ENCODE measurements at places on chromosomes 11 and 22. TPM values are rescaled to one million over a fixed set of nuclear protein-coding genes. Genes with fewer than 3 reads are reported as not detected.

Gene MUC5AC
- not detected for polyA plus RNA-seq

Gene WBP2NL
- polyA plus RNA-seq: 1.2 TPM

GRCh38 chr11:35609656-35610055, 8.6 kb upstream of the FJX1 start:
- no peak for DNase-seq

GRCh38 chr11:12546660-12547059, 127.6 kb upstream of the TEAD1 start:
- DNase-seq: no peak

- no peak for DNase-seq
These were observed 27.2 kb upstream of the GLYATL1 start for GRCh38 chr11:58912124-58912523.

DNA sequence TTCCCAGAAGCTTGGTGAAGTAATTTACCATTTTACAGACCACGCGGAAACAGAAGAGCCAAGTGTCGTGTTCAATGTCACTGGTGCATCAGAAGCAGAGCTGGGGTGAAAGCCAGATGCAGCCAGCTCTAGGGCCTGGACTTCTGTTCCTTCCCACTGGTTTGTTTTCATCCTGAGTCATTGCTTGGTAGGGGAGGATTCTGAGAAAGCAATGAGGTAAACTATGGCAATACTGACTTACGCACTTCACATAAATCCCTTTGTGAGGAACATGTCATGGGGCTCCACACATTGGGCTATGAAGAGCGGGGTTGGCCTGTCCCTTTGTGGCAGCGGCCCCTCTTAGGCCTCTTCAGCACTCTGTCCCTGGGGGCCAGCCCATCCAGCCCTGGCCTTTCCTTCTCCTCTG, 52.4 kb upstream of the RBFOX2 start:
- no peak for DNase-seq

- DNase-seq: no peak
These were observed 94.4 kb upstream of the LMO1 start for GRCh38 chr11:8357891-8358566.

GRCh38 chr22:20205964-20206708, 55.3 kb upstream of the CCDC188 start:
- peak; percentile 81 for DNase-seq

- no peak for DNase-seq
These were observed 11.9 kb upstream of the CSF2RB start for GRCh38 chr22:36901411-36902142.

- no peak for DNase-seq
These were observed 432 bp upstream of the GP1BB start for GRCh38 chr22:19722982-19723231.

- DNase-seq: no peak
These were observed 3.4 kb downstream of the WEE1 start for GRCh38 chr11:9576701-9577381.

DNA sequence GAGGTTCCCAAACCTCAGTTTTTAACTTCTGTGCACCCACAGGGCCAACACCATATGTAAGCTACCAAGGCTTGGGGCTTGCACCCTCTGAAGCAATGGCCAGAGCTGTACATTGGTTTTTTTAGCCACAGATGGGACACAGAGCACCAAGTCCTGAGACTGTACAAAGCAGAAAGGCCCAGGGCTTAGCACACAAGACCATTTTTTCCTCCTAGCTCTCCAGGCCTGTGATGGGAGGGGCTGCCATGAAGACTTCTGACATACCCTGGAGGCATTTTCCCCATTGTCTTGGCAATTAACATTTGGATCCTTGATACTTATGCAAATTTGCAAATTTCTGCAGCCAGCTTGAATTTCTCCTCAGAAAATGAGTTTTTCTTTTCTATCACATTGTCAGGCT, 23.4 kb downstream of the CNTF start:
- DNase-seq: no peak

DNA sequence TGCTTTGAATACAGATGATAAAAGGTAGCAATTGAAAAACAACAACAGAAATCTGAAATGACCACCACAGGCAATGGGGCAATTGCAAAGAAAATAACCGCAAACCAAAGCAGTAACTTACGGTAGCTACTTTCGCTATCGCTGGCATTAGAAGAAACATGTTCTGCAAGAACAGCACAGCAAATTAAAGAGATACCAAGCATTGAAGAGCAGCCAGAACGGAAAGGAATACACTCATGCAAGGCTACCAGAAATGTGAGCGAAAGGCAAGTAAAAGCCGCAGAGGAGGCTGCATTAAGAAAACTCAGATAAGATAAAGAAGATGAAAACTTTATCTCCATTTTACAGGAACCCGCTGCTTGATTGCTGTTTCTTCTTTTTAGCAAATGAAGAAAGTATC, 194.1 kb upstream of the CCDC90B start:
- no peak for DNase-seq

GRCh38 chr11:64560139-64560771, 30.8 kb upstream of the SLC22A12 start:
- no peak for DNase-seq

Data from ovary (tissue), 10 donors.